ENCODE measurements at places on chromosomes 5 and 9. TPM values are rescaled to one million over a fixed set of nuclear protein-coding genes. Genes with fewer than 3 reads are reported as not detected.

C9orf40 gene
- total RNA-seq, result 10.8 TPM

PCDHA4 gene
- total RNA-seq, result 0.73 TPM

EIF4E1B gene
- not detected for total RNA-seq

MAMDC2 gene
- 0.34 TPM for total RNA-seq

GLRA1 gene
- not detected for total RNA-seq

IL3 gene
- not detected for total RNA-seq

PCDH12 gene
- under 0.01 TPM for total RNA-seq
